Fibroblast of lung (primary cell): ENCODE measurements at places on chromosomes 12 and 14. TPM values are rescaled to one million over a fixed set of nuclear protein-coding genes. Genes with fewer than 3 reads are reported as not detected.

Gene REP15
- 0.77 and 0.99 TPM in 2 replicates for total RNA-seq

Gene TMEM229B
- 0.77 and 0.99 TPM in 2 replicates for total RNA-seq

Gene PPP1R12A
- 120 and 139 TPM in 2 replicates for total RNA-seq

Gene NAB2
- 39.6 and 62.7 TPM in 2 replicates for total RNA-seq

Gene PLCZ1
- not detected in 2 replicates for total RNA-seq

Gene TPPP2
- total RNA-seq: not detected in 2 replicates

Gene BEST3
- not detected in 2 replicates for total RNA-seq
